ENCODE measurements at places on chromosomes 5 and 9.

GRCh38 chr5:131671994-131672655 lies 37.1 kb upstream of the RAPGEF6 start:
- DNase-seq: no peak

- no peak for DNase-seq
Observed at GRCh38 chr5:110853267-110853666, 114.5 kb downstream of the SLC25A46 start.

DNA sequence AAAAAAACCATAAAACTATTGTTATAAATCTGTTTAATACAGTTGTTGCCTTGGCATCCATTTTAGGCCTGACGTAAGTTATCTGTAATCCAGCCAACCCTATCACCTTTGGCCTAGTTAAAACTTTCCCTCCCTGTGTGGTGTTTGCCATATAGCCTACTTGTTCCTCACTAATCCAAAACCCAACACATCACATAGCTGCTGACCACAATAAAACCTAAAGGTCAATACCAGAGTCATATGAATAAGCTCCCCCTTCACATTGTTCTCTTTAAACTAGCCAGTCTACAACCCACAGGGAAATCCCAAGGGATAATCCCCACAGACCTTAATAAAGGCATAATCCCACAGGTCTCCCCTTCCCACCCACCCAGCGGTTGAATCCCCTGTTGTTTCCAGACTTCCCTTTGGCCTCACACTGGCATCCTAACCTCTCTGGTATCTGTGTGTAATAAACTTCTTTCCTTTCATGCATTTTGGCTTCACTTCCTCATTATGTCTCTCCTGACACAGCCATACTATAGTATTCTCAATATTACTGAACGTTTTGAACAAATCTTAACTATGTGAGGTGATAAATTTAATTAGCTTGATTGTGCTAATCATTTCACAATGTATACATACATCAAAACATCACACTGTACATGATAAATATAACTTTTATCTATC lies 50.8 kb downstream of the DTWD2 start:
- peak; percentile 7 for DNase-seq

- no peak for DNase-seq
Observed at GRCh38 chr5:123206618-123207017, 117.6 kb downstream of the PRDM6 start.

GRCh38 chr5:177426566-177427210 lies at the start of gene GRK6:
Gene GRK6 (plus strand): TSS chr5:177426676. CDS start chr5:177426846, 170 bp downstream.
- no peak for DNase-seq

DNA sequence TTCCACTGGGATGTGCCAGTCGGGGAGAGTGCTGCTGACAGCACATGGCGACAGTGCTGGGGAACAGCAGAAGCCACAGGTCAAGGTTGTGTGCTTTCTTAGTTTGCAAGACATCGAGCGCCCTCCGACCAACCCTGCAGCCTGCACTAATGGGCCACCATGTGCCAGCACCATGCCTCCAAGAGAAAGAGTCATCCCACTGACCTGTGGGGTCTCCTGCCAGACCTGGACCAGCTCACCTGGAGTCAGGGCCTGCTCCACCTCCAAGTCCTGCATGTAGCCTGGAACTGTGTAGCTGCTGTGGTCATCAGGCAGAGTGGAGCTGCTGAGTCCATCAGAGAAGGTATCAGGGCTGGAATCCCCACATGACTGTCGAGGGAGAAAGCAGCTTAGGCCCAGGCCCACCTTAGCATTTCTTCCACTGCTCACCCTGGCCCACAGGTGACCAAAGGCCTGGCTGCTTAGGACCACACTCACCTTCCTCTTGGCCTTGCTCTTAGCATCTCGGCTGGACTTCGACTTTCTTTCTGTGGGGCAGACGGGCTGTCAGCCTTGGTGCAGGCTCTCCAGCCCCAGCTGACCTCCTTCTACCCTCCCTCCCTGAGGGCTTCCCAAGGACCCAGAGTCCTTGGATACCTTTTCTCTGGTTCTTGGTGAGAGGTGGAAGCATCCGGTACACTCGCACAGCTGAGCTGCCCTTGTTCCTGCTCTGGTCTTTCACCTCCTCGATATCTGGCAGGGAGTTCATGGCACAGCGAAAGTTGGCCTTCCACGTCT lies 4.1 kb downstream of the IRF1 start:
- no peak for DNase-seq

DNA sequence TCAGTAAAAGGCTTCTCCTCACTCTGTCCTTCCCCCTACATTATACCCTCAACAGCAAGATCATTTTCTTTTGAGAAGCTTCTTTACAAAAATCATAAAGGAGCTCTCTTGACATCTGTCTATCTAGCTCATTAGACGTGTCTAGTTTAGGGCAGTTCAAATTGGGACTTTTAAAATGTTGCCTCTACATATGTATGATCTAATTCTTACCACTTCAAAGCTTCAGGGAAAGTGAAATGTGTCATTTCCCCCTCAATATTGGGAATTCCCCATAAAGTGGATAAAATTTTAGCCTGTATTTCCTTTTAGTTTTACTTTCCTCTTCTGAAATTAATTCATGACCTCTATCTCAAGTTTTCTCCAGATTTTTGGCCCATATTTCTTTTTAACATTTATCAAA lies 323.7 kb downstream of the ARRDC3 start:
- no peak for DNase-seq

- no peak for DNase-seq
Observed at GRCh38 chr9:126682113-126682810, 68.5 kb downstream of the LMX1B start.

- DNase-seq: no peak
Observed at GRCh38 chr5:64149268-64149667, 16.4 kb upstream of the RNF180 start.

GRCh38 chr5:10578869-10579268 lies 15.0 kb downstream of the ANKRD33B start:
- DNase-seq: no peak

DNA sequence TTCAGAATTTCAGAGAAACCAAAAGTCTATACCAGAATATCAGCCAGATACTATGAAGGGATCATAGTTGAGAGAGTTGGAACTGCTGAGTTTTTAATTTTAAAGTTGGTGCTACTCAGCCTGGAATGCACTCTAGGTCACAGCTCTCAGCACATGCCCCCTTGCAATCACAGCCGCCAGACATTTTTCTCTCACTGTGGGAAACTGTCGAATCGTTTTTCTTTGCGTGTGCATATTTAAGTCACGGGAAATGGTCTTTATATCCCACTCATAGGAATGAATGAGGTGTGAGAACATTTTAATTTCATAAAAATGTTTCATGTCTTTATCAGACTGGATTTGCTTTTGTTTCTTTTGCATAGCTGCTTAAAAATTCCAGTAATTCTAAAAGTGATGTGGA lies 12.2 kb upstream of the SPDL1 start:
- DNase-seq: no peak

DNA sequence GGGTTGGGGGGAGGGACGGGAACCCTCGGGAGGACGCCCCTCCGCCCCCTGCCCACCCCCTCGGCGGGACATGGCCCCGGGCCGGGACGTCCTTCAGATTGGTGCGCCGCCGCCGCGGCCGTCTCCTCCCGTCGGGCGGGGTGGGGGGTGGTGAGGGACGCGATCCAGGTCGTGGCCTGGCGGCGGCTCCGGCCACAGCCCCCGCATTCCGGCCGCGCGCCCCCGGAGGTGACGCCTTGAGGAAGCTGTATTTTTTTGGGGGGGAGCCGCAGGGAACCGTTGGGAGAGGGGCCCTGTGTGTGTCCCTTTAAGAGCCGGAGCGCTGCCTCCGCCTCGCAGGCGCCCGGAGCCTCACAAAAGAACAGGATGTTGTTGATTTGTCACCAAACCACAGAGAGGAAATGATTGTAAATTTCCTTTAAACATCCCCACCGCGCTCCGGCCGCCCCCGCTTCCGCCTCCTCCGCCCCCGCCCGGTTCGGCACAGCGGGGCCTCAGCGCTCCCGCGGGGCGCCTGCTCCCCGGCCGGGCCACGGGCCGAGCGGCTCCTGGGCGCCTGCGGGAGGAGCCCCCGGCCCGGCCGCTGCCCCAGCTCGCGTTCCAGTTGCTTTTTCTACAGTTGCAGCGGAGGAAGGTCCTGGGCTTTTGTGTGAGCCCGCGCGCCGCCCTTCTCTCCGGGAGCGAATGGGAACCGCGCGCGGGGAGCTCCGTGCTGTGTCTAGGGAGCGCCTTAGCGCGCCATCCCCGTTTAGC lies 32.1 kb upstream of the SPRY4 start:
- peak; percentile 88 for DNase-seq
